ENCODE measurements at places on chromosomes 3 and 15. TPM values are rescaled to one million over a fixed set of nuclear protein-coding genes. Genes with fewer than 3 reads are reported as not detected.

Gene TMEM207
- not detected for total RNA-seq

Gene RARB
- total RNA-seq: not detected

Gene AGTR1
- not detected for total RNA-seq

Gene HGD
- total RNA-seq: not detected

Gene ACVR2B
- total RNA-seq: 2.5 TPM

Gene ISLR
- total RNA-seq: not detected

Gene DPPA2
- not detected for total RNA-seq

Gene KIF23
- 88.7 TPM for total RNA-seq

Gene NDUFB4
- total RNA-seq: 169 TPM

Gene LHFPL4
- total RNA-seq: not detected

DNA sequence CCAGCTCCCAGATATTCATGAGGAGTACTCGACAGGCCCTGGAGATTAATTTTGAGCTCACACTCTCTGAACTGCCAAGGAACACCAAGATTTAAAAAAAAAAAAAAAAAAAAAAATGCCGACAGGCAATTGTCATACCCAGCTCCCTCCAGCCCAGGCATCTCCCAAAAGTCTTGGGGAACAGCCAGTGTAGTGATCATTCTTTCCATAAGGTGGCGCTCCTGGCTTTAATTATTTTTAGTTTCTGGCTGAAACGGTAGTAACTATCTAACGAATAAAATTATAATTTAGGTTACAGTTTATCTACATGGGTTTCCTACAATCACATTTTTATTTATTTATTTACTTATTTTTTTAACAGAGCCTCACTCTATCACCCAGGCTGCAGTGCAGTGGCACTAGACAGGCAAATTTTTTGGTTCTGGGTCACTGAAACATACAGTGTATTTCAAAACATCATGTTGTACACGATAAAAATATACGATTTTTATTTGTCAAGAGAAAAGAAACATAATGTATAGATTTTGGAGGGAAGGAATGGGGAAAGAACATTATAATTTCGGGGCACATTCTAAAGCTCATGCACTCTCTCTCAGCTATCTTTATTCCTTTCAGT is 157.3 kb downstream of the ADAMTS9 start:
- no peak for DNase-seq

DNA sequence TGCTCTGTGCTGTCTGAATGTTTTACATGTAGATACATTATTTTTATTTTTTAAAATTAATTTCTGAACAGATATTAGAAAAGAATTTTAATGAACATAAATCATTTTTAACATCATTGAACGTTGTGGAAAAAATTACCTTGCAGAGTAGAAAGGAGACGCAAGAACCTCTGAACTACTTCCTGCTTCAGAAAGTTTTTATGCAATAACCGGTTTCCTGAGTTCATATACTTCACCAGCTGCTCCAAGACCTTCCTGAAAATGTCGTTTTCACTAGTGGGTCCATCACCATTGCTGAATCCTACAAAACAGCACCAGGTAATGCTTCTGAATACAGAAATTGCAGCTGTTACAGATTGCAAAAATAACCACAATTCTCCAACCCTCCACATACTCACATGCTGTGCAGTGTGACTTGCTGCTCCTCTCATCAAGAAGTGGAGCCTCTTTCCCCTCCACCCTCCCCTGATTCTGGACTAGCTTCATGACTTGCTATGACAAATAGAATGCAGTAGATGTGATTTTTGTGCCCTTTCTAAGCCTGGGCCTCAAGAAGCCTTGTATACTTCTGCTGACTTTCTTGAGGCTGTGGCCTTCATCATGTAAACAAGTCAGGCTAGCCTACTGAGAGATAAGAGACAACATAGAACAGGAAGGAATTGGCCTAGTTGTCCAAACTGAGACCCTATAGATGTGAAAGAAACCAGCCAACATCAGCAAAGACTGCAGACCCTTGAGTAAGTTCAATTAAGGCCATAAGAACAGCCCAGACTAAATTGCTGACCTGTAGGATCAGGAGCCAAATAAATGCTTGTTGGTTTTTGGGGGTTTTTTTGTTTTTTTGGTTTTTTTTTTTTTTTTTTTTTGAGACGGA is 80.4 kb downstream of the TRANK1 start:
- DNase-seq: no peak

DNA sequence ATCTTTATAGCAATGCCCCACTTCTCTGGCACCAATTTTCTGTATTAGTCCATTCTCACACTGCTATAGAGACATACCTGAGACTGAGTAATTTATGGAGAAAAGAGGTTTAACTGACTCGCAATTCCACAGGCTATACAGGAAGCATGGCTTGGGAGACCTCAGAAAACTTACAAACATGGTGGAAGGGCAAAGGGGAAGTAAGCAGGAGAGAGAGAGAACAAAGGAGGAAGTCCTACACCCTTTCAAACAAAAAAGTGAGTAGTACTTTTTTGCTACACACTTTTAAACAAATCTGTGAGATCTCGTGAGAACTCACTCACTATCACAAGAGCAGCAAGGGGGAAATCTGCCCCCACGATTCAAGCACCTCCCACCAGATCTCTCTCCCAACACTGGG is 67.8 kb upstream of the ZBED2 start:
- DNase-seq: no peak

- no peak for DNase-seq
These were observed 55.9 kb upstream of the OXTR start for GRCh38 chr3:8825153-8825825.

DNA sequence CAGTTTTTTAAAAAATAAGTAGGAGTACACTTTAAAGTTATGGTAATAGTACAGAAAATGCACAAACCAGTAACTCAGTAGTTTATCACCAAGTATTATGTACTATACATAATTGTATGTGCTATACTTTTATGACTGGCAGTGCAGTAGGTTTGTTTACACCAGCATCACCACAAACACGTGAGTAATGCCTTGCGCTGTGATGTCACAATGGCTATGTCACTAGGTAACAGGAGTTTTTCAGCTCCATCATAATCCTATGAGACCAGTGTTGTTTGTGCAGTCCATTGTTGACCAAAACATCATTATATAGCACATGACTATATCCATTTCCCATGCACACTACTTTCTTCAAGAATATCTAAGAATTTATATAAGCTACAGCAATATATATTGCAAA is 68.4 kb upstream of the TSPAN3 start:
- DNase-seq: no peak

DNA sequence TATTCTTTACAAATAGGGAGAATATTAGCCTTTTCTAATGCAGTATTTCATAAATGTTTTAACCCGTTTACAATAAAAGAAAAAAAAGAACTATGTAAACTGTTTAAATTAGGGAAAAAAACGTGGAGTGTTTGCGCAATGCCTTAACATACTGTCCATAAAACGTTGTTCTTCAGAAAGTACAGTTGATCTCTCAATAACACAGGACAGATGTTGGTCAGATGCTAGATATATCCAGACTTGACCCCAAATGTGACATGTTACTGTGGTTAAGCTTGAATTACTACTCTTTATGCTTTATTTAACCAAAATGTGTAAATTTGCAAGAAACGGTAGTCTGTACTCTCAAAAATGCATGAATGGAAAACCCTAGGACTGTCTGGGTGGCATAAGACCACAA is 110.3 kb downstream of the PLOD2 start:
- no peak for DNase-seq

Measured in foreskin keratinocyte (primary cell).